CD4-positive, alpha-beta T cell treated with Interleukin-15 for 4 hours (primary cell): ENCODE measurements at places on chromosomes 13 and 19.

- no peak for DNase-seq
Observed at GRCh38 chr19:19120308-19121231, 17.7 kb downstream of the TMEM161A start.

DNA sequence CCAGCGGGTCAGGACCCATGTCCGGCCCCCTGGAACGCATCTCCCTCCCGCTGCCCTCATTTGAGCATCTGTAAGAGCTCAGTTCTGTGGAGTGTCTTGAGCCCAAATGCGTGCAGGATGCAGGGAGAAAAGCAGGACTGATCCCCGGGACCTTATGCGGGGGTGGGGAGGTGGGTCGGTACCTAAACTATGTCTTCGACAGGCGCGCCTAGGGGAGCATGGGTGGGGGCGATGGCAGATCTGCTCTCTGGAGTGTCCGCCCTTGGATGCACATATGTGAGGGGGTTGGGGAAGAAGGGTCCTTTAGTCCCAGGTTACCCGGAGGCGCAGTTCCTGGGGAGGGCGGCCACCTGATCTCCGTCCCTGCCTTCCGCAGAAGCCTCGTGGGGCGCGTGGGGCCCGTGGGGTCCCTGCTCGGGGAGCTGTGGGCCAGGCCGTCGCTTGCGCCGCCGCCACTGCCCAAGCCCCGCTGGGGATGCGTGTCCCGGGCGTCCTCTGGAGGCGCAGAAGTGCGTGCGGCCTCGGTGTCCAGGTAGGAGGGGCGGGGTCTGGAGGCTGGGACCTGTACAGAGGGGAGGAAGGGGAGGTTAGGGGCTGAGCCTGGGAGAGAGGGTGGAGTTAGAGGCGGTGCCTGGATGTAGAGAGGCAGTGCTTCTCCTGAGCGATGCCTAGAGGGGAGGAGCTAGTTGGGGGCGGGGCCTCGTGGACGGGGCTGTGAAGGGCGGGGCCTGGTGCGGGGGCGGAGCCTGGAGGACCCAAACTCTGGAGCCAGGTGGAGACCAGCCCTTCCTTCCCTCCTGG is 2.9 kb downstream of the CILP2 start:
- peak; percentile 68 for DNase-seq

GRCh38 chr13:99797691-99798090 is 173.9 kb downstream of the ZIC5 start:
- no peak for DNase-seq

DNA sequence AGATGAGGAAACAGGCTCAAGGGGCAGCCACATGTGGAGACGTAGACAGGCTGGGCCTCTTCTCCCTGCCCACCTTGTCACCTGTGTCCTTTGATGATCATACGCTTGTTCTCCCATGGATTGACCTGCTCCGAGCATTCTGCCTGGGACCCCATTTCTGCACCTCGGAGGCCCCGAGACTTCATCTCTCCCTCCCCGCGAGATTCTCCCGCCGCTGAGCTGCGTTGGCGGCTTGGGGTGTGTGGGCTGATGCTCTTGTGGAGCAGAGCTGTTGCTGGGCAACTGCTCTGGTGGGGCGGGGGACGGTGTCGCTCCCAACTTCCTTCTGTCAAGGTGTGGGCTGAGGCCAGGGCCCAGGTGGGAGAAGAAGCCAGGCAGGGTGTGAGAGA is 22.1 kb downstream of the MAST3 start:
- DNase-seq = peak; percentile 66

- no peak for DNase-seq
Observed at GRCh38 chr13:73335210-73335609, 276.4 kb downstream of the KLF5 start.

- no peak for DNase-seq
Observed at GRCh38 chr19:33114312-33114711, 17.6 kb upstream of the WDR88 start.

DNA sequence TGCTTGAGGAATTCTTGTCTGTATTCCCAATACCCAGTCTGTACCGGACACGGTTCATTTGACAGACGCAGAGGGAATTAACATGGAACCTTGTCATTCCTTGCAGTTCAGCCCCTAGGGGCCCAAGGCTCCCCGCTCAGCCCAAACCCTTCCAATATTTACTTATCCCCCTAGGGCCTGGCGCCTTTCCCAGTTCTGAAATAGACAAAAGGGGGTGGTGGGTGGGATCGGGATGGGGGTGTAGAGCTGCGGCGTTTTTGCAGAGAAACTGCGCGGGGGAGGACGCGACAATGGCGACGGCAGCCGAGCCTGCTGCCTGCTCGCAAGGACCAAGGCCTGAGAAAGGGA is 583 bp downstream of the AKAP8L start:
- DNase-seq = no peak

- peak; percentile 68 for DNase-seq
Observed at GRCh38 chr13:34941835-34942731, at the start of gene NBEA. NBEA (plus strand) TSS chr13:34942270; CDS start chr13:34942821, 551 bp downstream.

GRCh38 chr13:44296856-44297255 is 76.8 kb upstream of the SERP2 start:
- DNase-seq = no peak

DNA sequence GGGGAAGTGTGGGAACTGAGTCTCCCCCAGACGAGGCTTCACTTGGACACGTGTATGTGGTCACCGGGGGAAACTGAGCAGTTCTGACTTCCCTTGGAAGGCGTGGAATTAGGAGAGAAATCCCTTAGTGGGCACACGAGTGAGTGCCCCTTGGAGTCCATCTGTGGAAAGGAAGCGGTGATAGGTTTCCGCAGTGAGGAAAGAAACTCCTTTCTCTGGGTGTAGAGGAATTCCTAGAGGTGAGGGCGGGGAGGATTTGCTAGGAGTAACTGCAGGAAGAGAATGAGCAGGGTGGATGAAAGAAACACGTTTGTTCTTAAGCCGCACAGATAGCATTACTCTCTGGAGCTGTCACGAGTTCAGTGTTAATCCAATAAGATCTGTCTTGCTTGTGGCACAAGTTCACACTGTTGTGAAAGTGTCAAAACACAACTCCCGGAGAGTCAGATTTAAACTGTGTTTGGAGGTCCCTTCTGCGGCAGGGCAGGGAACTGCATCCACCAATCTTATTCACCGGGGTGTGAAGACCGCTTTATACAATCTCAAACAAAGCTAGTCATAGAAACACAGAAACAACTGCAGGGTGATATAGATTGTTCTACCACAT is 1.2 kb downstream of the KL start:
- DNase-seq = peak; percentile 22

DNA sequence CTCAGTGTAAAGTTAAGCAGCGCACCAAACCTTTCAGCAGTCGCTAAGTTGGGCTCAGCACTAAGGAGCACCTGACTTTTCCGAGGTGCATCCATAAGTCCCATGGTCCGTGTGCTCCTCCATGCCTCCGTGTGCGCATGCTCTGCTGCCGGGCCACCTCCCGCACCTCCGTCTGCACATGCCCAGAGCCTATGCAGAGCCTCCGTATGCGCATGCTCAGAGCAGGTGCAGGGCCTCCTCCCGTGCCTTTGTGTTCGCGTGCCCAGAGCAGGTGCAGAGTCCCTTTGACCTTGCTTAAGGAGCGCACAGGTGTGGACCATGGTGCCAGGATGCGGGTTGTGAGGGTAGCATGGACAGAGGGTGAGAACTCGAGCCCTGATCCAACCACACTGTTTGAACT is 46.0 kb downstream of the ATP11A start:
- DNase-seq = no peak

DNA sequence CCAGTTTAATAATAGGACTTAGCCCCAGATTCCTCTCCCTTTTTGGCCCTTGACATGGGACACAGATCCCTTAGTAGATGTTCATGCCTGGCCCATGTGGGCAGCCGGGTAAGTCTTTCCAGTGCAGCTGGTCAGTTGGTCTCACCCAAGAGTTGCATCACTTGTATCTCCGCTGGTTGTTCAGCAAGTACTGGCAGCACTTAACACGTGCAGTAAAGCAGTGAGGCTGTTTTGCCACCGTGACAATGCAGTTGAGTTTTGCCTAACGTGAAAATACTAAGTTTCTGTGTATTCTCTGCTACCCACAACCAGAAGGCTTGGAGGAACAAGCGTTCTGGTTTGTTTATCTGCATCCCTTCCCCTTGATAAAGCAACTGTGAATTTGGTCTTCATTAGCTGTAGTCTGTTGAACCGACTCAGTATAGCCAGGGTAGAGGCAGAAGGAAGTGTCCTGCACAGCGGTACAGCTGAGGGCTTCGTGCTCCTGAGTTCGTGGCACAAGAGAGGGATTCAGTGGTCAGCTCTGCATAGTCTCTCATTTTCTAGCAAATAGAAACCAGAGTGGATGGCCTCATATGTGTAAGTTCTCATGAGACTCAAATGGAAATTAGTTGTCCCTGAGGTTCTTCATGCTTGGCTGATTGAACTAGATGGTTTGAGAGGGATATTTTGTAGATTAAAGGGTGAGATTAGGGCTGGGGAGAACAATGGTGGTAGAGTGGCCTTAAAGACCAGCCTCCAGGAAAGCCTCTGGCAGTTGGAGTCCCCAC is 50.3 kb downstream of the ARHGEF7 start:
- no peak for DNase-seq

DNA sequence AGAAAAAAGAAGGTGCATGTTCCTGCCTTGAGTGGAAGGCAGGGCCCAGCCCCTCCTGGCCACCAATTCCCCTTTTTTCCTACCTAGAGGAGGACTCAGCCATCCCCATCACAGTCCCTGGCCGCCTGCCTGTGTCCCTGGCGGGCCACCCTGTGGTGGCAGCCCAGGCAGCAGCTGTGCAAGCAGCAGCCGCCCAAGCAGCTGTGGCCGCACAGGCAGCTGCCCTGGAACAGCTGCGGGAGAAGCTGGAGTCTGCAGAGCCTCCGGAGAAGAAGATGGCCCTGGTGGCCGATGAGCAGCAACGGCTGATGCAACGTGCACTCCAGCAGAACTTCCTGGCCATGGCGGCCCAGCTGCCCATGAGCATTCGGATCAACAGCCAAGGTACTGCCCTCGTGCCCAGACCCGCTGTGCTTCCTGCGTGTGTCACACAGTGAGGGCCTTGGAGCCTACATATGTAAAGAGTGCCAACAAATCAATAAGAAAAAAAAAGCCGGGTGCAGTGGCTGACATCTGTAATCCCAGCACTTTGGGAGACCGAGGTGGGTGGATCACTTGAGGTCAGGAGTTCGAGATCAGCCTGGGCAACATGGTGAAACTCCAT is 17.6 kb upstream of the WDR18 start:
- DNase-seq = no peak

GRCh38 chr13:23212671-23213070 is 31.9 kb downstream of the SGCG start:
- no peak for DNase-seq

DNA sequence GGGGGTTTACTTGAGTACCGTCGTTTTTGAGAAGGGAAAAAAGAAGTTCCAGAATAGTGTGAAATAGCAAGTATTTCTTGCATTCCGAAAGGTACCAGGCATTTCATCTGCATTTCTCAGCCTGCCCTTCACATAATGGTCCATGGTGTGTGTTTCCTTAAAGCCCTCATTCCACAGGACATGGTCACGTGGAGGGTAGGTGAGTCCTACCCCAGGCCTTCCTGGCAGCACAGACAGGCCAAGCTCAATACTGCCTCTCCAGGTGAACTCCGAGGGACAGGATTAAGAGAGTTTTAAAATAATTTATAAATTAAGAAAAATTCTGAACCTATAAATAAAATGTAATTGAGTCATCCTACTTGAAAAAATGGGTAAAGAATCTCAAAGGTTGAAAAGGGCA is 64.7 kb downstream of the TNFRSF19 start:
- DNase-seq = no peak

GRCh38 chr19:5828661-5829566 is 10.6 kb downstream of the FUT6 start:
- no peak for DNase-seq

- DNase-seq = no peak
Observed at GRCh38 chr13:71613066-71613745, 253.8 kb downstream of the DACH1 start.

- DNase-seq = peak; percentile 52
Observed at GRCh38 chr19:19866611-19867248, 1.0 kb downstream of the ZNF253 start.

DNA sequence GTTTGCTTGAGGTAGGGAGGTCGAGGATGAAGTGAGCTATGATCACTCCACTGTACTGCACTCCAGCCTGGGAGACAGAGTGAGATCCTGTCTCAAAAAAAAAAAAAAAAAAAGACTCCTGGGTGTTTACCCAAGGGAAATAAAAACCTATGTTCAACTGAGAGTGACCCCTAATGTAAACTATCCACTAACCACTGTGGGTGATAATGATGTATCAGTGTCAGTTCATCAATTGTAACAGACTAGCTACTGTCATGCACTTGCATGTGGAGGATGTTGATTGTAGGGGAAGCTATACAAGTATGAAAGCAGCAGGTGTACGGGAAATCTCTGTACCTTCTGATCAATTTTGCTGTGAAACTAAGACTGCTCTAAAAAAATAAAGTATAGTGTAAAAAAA is 2.6 kb upstream of the CIB3 start:
- DNase-seq = no peak

GRCh38 chr13:94390881-94391280 is 88.6 kb downstream of the DCT start:
- DNase-seq = no peak

- DNase-seq = no peak
Observed at GRCh38 chr13:38687246-38688229, 661 bp downstream of the FREM2 start.

- peak; percentile 92 for DNase-seq
Observed at GRCh38 chr19:50025794-50026549, at the start of gene ZNF473. ZNF473 (plus strand) TSS chr19:50026005; CDS start chr19:50031083, 5,078 bp downstream.

DNA sequence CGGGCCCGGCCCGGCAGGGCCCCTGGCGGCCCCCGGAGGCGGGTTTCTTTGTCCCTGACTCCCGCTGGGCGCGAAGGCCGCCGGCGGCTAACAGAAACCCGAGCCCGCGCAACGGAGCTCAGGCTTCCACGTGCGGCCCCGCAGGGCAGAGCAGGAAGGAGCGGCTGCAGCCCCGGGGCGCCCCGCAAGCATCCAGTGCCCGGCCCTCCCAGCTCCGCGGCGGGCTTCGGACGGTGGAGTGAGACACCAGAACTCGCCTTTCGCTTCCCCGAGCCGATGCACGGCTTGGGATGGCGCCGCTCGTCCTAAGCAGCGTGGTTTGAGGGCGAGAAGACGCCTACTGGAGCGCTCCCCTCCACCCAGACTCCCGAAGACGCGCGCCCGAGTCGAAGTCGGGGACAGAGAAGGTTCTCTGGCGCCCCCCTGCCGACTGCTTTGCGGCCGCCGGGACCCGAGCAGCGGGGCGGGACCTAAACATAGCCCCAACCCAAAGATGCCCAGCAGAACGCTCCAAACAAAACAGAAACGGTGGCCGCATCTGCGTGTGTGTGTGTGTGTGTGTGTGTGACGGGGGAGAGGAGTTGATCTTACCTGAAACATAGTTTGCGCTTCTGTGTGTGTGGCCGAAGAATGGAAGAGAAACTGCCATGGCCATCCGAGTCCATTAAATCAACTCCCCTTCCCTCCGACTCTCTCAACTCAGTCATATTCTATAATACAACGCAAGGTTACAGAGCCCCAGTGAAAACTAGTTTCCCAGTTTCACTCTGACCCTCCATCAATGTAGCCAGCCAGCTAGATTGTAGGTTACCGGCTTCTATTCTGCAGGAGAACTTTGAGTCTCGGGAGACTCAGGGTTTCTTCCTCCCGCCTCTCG is 629 bp upstream of the FGF9 start:
- DNase-seq = peak; percentile 58

- DNase-seq = no peak
Observed at GRCh38 chr13:24725379-24725778, 38.6 kb upstream of the RNF17 start.

- no peak for DNase-seq
Observed at GRCh38 chr19:1575323-1576241, 7.5 kb upstream of the MEX3D start.
